Activated CD8-positive, alpha-beta memory T cell treated with anti-CD3 and anti-CD28 coated beads for 48 hours (primary cell): ENCODE measurements at places on chromosomes 1 and 21.

DNA sequence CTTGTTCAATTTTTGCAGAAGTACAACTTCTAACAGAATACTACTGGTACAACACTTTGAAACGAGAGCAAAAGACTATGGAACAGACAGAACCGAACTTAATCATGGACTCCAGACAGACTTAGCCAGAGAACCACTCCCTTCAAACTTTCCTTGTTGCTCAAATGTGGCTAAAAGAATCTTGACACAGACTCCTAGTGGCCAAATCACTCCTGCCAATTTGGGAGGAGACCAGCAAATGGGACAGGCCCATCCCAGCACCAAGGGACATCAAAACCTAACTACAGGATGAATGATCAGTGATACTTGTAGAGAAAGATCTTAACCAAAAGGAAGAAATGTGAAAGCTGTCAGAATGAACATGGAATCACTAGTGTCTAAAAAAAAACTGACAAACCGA lies 154.0 kb downstream of the MATN1 start:
- DNase-seq, result no peak

GRCh38 chr1:221411283-221411682 lies 330.6 kb downstream of the DUSP10 start:
- DNase-seq, result no peak

DNA sequence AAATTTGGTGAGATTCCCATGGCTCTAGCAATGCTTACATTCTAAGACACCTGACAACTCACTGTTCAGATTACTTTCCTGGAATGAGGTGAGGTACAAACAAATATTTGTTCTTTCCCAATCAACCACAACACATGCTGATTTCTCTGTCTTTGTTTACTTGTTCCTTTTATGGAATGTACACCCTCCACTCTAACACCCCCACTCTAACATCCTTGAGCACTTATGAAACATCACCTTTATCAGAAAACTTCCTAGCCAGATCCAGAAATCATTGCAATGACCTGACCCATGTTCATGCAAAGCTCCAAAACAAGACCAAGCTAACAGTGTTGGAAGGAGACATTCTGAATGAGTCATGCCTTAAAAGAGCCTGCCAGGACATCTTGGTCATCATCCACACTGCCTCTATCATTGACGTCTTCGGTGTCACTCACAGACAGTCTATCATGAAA lies 35.5 kb downstream of the HSD3B1 start:
- no peak for DNase-seq

DNA sequence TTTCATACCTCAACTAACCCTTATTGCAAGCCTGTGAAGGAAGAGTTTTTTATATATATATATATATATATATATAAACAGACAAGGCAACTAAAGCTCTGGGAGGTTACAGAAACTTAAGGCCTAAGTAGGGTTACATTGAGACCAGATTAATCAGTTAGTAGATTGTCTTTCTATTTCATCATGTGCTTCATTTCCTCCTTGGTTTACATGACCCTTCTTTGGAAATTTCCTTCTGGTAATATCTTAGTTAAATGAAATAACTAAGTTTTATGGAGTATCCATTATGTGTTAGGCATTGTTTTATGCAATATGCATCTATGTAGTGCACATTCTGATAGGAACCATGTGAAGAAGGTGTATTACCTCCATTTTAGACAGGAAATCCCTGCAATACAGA lies 112.7 kb downstream of the FGGY start:
- no peak for DNase-seq

DNA sequence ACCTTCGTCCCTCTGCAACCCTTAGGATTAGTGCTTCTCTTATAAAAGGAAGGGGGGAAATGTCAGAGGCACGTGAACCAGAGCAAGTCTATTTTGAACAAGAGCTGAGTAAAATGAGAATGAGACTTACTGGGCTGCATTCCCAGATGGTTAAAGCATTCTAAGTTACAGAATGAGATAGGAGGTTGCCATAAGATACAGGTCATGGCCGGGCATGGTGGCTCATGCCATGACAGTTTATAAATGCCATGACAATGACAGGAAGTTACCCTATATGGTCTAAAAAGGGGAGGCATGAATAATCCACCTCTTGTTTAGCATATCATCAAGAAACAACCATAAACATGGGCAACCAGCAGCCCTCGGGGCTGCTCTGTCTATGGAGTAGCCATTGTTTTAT lies 2.5 kb upstream of the AQP10 start:
- no peak for DNase-seq
